Right atrium auricular region (tissue), 2 donors: ENCODE measurements at places on chromosomes 12 and 14.

- no peak for DNase-seq
- H3K27ac ChIP-seq, result peak overlapping the region; percentile 80
- no peaks in the 10 kb centered on the region for H3K36me3 ChIP-seq
- peaks cover 50% of the 10 kb centered on the region for H3K4me1 ChIP-seq
- no peaks in the 10 kb centered on the region for H3K27me3 ChIP-seq
- H3K4me3 ChIP-seq, result no peak overlapping the region
Observed at GRCh38 chr12:45235087-45236025, 19.5 kb downstream of the ANO6 start.

- H3K4me1 ChIP-seq, result peaks cover 3% of the 10 kb centered on the region
- H3K36me3 ChIP-seq, result no peaks in the 10 kb centered on the region
- H3K27ac ChIP-seq, result no peak overlapping the region
- H3K4me3 ChIP-seq, result no peak overlapping the region
- no peak for DNase-seq
- H3K27me3 ChIP-seq, result no peaks in the 10 kb centered on the region
Observed at GRCh38 chr14:64400829-64401459, 12.8 kb downstream of the MTHFD1 start.

DNA sequence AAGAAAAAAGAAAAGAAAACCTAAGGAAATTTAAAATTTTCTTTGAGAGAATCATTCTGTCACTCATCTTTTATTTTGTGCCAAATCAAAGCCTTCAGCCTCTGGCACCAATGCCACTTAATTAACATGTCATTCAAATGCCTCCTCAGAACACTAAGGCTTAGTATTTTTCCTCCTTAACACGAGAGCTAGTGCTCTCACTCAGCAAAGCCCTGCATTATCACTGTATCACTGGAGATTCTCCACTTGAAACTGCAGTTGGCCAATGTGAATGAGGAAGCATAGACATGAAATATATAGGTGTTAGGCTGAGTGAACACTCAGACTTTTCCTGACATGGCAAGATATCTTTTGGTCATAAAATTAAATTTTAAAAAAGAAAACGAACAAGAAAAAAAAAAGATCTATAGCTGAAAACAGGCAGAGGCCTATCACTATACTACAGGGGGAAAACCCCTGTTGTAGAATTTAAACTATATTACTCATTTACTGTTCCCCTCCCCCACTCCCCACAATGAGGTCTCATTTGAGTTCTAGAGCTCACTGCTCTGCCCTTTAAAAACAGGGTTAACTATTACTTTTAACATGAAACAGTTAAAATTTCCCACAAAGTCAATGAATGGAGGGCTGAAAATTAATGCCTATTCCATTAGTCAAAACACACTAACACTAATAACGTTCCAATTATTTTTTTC is 5.1 kb downstream of the MBIP start:
- H3K27me3 ChIP-seq, result no peaks in the 10 kb centered on the region
- no peaks in the 10 kb centered on the region for H3K4me1 ChIP-seq
- H3K36me3 ChIP-seq, result peaks cover 14% of the 10 kb centered on the region
- no peak for DNase-seq
- no peak overlapping the region for H3K4me3 ChIP-seq
- H3K27ac ChIP-seq, result no peak overlapping the region

- H3K27me3 ChIP-seq, result no peaks in the 10 kb centered on the region
- no peak for DNase-seq
- no peaks in the 10 kb centered on the region for H3K36me3 ChIP-seq
- no peak overlapping the region for H3K4me3 ChIP-seq
- H3K4me1 ChIP-seq, result no peaks in the 10 kb centered on the region
- no peak overlapping the region for H3K27ac ChIP-seq
Observed at GRCh38 chr12:51428256-51428655, 3.6 kb downstream of the SLC4A8 start.

GRCh38 chr12:124487066-124487833 is 80.2 kb downstream of the NCOR2 start:
- peak overlapping the region; percentile 50 for H3K27ac ChIP-seq
- H3K4me3 ChIP-seq, result no peak overlapping the region
- H3K27me3 ChIP-seq, result no peaks in the 10 kb centered on the region
- peaks cover 15% of the 10 kb centered on the region for H3K36me3 ChIP-seq
- DNase-seq, result no peak

DNA sequence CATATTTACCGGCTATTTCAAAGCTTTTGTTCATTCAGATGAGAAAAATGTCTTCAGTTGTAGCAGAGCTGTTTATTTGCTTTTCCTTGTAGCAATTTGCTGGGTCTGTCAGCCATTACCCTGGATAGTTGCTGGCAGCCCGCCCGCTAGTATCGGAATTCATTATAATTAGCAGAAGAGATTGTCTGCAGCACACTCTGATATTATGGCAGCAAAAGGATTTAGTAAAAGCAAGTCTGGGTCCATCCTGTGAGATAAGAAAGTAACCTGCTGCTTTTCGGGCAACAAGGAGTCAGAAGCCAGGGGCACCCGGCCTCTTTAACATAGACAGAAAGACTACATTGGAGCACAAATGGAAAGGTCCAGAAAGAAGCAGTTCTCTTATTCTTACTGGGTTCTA is 6.1 kb upstream of the SLC35E3 start:
- H3K4me1 ChIP-seq, result no peaks in the 10 kb centered on the region
- H3K27me3 ChIP-seq, result no peaks in the 10 kb centered on the region
- DNase-seq, result no peak
- no peak overlapping the region for H3K4me3 ChIP-seq
- peaks cover 13% of the 10 kb centered on the region for H3K36me3 ChIP-seq

DNA sequence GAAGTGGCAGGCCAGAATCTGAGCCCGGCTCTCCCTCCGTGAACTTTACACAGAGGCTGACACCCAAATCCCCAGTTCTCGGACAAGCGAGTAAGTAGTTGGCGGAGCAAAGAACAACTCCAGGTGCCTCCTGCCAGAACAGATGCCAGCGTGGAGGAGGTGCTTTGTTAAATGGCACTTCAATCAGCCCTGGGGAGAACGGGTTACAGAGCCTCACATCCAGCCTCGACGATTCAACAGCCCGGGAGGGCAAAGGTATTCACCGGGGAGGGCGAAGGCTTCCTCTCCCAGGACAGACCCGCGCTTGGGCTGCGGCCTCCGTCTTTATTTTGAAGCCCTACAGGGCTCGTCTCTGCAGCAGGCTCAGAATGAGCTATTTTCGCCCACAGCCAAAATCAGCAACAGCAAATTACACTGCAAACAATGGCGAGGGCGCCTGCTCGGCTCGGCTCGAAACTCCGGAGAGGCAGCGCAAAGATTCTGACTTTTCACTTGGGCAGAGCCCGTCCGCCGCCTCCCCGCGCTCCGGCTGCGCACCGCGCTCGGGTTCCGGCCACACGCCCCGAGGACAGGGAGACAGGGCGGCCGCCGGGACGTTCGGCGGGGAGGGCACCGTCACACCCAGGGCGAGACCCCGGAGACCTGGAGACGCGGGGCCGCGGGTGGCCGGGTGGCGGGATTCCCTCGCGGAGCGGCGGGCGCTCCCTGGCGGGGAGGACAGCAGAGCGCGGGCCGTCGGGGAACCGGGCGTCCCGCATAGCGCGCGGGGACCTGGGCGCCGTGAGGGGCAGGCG is 811 bp downstream of the TMCC3 start:
- no peaks in the 10 kb centered on the region for H3K4me1 ChIP-seq
- H3K4me3 ChIP-seq, result peak overlapping the region; percentile 57
- H3K27me3 ChIP-seq, result no peaks in the 10 kb centered on the region
- no peak for DNase-seq
- H3K27ac ChIP-seq, result peak overlapping the region; percentile 38

DNA sequence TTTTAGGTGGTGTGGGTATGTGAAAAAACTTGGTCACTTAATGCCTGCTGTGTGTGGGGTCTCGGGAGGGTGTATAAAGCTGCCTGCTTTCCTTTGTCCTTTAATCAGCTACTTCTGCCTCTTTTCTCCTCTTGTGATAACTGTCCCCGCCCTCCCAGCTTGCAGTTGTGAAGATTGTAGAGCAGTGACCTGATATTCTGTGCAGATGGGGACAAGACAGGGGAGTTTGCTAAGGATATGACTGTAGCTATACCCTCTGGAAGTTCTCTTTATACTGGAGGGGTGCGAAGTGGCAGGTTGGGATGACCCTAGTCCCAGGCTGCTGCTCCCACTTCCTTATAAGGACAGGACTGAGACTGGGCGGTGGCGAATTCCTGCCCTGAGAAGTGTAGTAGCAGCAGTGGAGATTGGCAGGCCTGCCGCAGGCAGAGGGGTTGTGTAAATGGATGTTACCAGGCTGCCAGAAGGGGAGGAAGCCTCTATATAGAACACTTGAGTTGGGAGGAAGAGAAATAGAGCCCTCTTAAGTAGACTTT is 835 bp downstream of the MYL6 start:
- peaks cover 47% of the 10 kb centered on the region for H3K36me3 ChIP-seq
- peak; percentile 96 for DNase-seq
- H3K4me1 ChIP-seq, result no peaks in the 10 kb centered on the region
- H3K4me3 ChIP-seq, result peak overlapping the region; percentile 92
- H3K27ac ChIP-seq, result peak overlapping the region; percentile 99

- DNase-seq, result no peak
- no peaks in the 10 kb centered on the region for H3K27me3 ChIP-seq
- no peaks in the 10 kb centered on the region for H3K36me3 ChIP-seq
- no peaks in the 10 kb centered on the region for H3K4me1 ChIP-seq
- H3K4me3 ChIP-seq, result no peak overlapping the region
- H3K27ac ChIP-seq, result no peak overlapping the region
Observed at GRCh38 chr14:67529947-67530935, 2.8 kb upstream of the PLEKHH1 start.

- peaks cover 43% of the 10 kb centered on the region for H3K4me1 ChIP-seq
- H3K4me3 ChIP-seq, result no peak overlapping the region
- no peaks in the 10 kb centered on the region for H3K36me3 ChIP-seq
Observed at GRCh38 chr12:45220969-45221368, 5.1 kb downstream of the ANO6 start.

DNA sequence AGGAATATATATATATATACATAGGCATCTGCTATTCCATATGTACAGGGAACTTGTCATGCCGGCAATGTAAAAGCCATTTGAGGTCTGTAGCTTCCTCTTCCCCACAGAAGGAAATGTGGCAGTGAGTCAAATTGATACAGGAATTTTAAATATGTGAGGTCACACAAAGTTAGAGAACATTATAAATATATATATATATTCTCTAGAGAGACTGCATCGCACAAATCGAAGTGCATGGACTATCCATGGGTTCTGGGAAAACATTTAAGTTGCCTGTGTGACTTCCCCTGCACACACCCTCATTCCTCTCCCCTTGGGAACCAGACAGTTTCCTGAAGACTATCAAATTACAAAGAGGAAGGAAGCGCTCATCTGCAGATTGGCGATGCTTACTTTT is 100.9 kb upstream of the CCDC91 start:
- H3K4me3 ChIP-seq, result no peak overlapping the region
- no peak overlapping the region for H3K27ac ChIP-seq
- no peaks in the 10 kb centered on the region for H3K27me3 ChIP-seq
- no peaks in the 10 kb centered on the region for H3K4me1 ChIP-seq

GRCh38 chr14:20956376-20956976 is 1.2 kb downstream of the RNASE2 start:
- H3K4me3 ChIP-seq, result no peak overlapping the region
- no peak for DNase-seq
- no peaks in the 10 kb centered on the region for H3K4me1 ChIP-seq

GRCh38 chr12:101992091-101992490 is 69.7 kb downstream of the WASHC3 start:
- no peaks in the 10 kb centered on the region for H3K27me3 ChIP-seq
- no peaks in the 10 kb centered on the region for H3K36me3 ChIP-seq
- DNase-seq, result no peak
- no peak overlapping the region for H3K4me3 ChIP-seq
- no peak overlapping the region for H3K27ac ChIP-seq

DNA sequence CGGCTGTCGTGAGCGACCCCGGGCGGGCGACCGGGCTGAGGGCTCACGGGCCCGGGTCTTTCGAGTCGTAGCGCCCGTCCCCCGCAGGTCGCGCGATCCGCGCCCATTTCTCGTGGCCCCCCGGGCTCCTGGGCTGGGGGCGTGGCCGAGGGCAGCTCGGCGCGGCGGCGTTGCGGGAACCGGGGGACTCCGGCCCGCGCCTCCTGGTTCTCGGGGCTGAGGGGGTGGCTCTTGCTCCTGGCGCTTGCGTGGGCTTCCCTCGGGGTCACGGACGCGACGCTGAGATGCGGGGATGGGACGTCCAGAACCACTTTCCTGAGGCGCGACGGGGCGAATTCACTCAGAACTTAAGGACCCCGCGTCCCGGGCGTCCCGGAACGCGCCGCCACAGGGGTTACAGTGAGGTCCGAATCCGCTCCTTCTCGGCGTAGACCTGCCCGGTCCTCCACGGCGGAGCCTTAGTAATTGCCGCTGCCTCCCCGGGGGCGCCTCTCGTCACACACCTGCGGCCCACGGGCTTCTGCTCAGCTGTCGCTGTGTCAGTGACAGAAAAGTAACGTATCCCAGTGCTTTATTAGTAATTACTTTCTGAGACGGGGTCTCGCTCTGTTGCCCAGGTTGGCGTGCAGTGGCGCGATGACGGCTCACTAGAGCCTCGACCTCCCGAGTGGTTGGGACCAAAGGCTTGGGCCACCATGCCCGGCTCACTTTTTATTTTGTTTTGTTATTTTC is 606 bp downstream of the EP400 start:
- peak; percentile 56 for DNase-seq
- H3K4me3 ChIP-seq, result peak overlapping the region; percentile 70
- no peaks in the 10 kb centered on the region for H3K27me3 ChIP-seq
- H3K36me3 ChIP-seq, result no peaks in the 10 kb centered on the region

- no peak overlapping the region for H3K27ac ChIP-seq
- H3K4me3 ChIP-seq, result no peak overlapping the region
- H3K4me1 ChIP-seq, result no peaks in the 10 kb centered on the region
- DNase-seq, result no peak
- no peaks in the 10 kb centered on the region for H3K36me3 ChIP-seq
Observed at GRCh38 chr12:67732857-67733256, 84.3 kb downstream of the DYRK2 start.

DNA sequence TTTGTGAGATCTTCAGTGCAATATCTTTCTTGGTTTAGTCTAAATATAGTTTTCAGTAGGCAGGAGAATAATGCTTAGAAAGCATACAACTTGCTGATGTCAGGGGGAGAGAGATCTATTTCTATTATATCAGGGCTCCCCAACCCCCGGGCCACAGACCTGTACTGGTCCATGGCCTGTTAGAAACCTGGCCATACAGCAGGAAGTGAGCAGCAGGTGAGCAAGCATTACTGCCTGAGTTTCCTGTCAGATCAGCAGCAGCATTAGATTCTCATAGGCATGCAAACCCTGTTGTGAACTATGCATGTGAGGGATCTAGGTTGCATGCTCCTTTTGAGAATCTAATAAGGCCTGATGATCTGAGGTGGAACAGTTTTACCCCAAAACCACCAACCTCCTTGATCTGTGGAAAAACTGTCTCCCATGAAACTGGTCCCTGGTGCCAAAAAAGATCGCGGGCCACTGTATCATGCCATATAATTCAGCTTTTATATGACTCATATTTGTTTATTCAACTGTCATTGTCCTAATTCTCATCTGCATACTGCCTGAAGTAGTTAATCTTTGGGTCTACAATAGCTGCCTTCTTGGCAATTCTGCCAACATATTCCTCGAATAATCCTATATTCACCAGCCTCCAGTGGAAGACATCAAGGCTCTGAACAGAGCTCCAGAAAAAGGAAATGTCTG is 163.6 kb upstream of the DYRK2 start:
- H3K27me3 ChIP-seq, result no peaks in the 10 kb centered on the region
- DNase-seq, result no peak
- no peak overlapping the region for H3K4me3 ChIP-seq
- H3K27ac ChIP-seq, result no peak overlapping the region
- H3K4me1 ChIP-seq, result no peaks in the 10 kb centered on the region

- peaks cover 49% of the 10 kb centered on the region for H3K4me1 ChIP-seq
- no peaks in the 10 kb centered on the region for H3K36me3 ChIP-seq
- DNase-seq, result peak; percentile 69
- H3K27me3 ChIP-seq, result no peaks in the 10 kb centered on the region
Observed at GRCh38 chr12:122947352-122947792, 18.9 kb downstream of the ABCB9 start.

- no peak for DNase-seq
- H3K27me3 ChIP-seq, result no peaks in the 10 kb centered on the region
- H3K36me3 ChIP-seq, result peaks cover 31% of the 10 kb centered on the region
- no peak overlapping the region for H3K4me3 ChIP-seq
- H3K4me1 ChIP-seq, result no peaks in the 10 kb centered on the region
Observed at GRCh38 chr12:108697905-108698304, 33.4 kb downstream of the CORO1C start.
